ENCODE measurements at places on chromosomes 3 and 15.

GRCh38 chr3:193474446-193474845 lies 80.2 kb downstream of the ATP13A4 start:
- no peak for DNase-seq

DNA sequence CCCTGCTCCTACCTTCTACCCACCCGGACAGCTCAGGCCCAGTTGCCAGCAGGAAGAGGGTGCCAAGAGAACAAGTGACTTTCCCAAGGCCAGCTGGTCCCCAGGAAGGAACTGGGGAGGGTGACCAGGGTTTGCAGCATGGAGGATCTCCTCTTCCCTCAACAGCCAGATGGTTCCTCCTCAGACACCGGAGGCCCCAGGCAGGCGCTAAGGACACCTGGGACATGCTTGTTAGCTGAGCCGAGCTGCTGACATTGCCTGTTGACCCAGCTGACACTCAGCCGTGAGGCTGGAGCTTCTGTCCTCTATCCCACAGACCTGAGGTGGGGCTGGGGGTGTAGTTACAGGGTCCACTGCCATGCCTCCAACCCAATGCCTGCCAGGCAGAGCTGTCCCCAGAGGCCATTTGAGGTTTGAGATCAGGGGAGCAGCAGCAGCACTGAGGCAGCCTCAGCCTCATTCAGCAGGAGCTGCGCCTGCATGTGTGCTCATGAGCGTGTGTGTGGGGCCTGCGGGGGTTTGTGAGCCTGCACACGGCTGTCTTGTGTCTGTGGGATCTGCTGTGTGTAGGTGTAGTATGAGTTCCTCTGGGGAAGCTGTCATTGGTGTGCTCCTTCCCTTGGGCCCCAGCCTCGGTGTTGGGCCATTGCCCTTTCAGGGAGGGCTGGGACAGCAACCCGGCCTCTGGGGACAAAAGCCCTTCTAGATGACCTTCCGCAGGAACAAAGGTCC lies 7.1 kb downstream of the CPLX3 start:
- DNase-seq: no peak

GRCh38 chr15:56242576-56243162 lies 1.0 kb downstream of the RFX7 start:
- DNase-seq: no peak

DNA sequence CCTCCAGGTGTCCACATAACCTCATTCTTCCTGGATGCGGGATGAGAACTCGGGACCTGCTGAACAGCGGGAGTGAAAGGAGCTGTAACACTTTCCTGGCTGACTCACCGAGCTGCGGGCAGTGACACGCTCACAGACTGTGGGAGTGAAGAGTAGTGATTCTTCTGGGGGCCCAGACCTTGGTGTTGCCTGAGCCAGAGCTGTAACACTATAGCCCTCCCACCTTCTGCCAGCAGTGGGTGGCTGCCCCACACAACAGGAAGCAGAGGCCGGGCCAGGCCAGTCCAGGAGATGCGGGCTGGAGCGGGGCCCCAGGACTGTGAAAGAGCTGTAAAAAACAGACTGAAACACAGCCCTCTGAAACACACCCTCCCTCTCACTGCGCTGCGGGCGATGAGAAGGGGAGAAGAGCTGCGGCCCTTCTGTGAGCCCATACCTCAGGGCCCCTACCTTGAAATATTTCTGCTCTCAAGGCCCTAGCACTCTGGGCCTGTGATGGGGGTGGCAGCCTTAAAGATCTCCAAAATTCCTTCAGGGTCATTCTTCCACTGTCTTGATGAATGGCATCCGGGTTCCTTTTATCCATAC lies 464.0 kb upstream of the CCDC54 start:
- DNase-seq: no peak
